Keratinocyte (primary cell): ENCODE measurements at places on chromosomes 7 and 10. TPM values are rescaled to one million over a fixed set of nuclear protein-coding genes. Genes with fewer than 3 reads are reported as not detected.
A peak's percentile ranks its signal among the peaks of the same experiment; 100 is the strongest.

DNA sequence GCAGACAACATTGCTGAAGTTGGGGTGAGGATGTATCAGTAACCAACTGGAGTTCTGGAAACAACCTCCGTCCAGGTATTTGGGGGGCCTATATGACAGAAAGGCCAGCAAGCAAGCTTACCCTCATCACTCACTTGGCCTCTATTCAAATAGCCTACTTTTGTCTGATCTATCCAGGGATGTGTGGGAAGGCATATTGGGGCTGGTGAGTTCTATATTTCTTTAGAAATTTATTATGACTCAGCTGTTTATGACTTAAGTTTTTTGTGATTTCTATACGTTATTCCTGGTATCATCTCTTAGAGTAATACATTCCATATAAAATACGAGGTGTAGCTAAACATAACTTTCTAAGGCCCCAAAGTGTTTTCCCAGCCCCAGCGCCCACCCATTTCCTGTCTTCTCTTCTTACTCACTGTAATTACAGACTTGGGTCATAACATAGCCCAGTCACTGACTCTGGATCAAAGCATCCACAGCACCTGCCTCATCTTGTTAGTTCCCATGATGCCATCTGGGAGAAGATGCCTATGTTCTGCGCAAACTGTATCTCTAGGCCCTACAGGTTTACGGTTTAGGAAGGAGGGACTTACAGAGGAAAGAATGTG lies 18.1 kb downstream of the GARS1 start:
- no peak overlapping the region for H3K27ac ChIP-seq
- H3K4me3 ChIP-seq, result no peak overlapping the region
- H3K4me1 ChIP-seq, result peaks cover 5% of the 10 kb centered on the region

- no peaks in the 10 kb centered on the region for H3K4me1 ChIP-seq
- no peak overlapping the region for H3K27ac ChIP-seq
- no peak for DNase-seq
- H3K27me3 ChIP-seq, result no peaks in the 10 kb centered on the region
- H3K4me3 ChIP-seq, result no peak overlapping the region
- H3K36me3 ChIP-seq, result no peaks in the 10 kb centered on the region
These were observed 361.8 kb downstream of the GATA3 start for GRCh38 chr10:8416192-8416701.

DNA sequence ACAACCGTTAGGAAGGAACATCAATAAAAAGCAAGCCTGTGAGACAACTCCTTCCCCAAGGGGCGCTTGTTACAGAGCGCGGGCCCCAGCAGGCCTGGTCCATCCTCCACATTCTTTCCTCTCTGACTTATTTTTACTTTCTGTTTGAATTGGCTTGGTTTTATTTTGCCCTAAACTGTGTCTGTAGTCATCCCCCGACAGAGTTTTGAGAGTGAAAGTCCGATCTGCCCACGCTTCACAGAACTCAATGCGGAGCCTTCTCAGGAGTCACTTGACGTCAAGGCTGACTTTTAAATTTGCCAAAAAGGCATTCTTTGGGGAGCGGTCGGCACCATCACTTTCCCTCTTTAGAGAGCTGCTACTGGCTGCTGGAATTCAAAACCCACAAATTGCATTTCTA lies 150.1 kb upstream of the KLF6 start:
- peak overlapping the region; percentile 84 for H3K27ac ChIP-seq
- no peaks in the 10 kb centered on the region for H3K36me3 ChIP-seq
- H3K4me3 ChIP-seq, result peak overlapping the region; percentile 63
- no peak for DNase-seq

DNA sequence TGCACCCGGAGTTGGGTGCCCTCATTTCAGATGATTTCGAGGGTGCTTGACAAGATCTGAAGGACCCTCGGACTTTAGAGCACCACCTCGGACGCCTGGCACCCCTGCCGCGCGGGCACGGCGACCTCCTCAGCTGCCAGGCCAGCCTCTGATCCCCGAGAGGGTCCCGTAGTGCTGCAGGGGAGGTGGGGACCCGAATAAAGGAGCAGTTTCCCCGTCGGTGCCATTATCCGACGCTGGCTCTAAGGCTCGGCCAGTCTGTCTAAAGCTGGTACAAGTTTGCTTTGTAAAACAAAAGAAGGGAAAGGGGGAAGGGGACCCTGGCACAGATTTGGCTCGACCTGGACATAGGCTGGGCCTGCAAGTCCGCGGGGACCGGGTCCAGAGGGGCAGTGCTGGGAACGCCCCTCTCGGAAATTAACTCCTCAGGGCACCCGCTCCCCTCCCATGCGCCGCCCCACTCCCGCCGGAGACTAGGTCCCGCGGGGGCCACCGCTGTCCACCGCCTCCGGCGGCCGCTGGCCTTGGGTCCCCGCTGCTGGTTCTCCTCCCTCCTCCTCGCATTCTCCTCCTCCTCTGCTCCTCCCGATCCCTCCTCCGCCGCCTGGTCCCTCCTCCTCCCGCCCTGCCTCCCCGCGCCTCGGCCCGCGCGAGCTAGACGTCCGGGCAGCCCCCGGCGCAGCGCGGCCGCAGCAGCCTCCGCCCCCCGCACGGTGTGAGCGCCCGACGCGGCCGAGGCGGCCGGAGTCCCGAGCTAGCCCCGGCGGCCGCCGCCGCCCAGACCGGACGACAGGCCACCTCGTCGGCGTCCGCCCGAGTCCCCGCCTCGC lies at the start of gene EGFR:
Gene EGFR, plus strand, starts transcription at position 657 of the 830 bp plus-strand sequence. CDS start 261 bp downstream, outside the sequence.
- no peaks in the 10 kb centered on the region for H3K27me3 ChIP-seq
- DNase-seq, result no peak
- H3K4me1 ChIP-seq, result peaks cover 32% of the 10 kb centered on the region
- peaks cover 4% of the 10 kb centered on the region for H3K36me3 ChIP-seq
- H3K4me3 ChIP-seq, result peak within 1 kb of the TSS; percentile 98

WDR86 gene
- polyA plus RNA-seq, result not detected in 3 replicates

KIAA1217 gene
- polyA plus RNA-seq, result 8.0 to 12.6 TPM (median 10.4 TPM) in 3 replicates

ANKRD61 gene
- 0.10 to 0.22 TPM in 2 of 3 replicates, not detected in the other for polyA plus RNA-seq

VAX1 gene
- 0.03 to 0.04 TPM in 2 of 3 replicates, not detected in the other for polyA plus RNA-seq

GRCh38 chr7:875051-875450 lies 1.3 kb upstream of the GET4 start:
- H3K4me1 ChIP-seq, result peaks cover 17% of the 10 kb centered on the region
- DNase-seq, result no peak
- H3K27me3 ChIP-seq, result no peaks in the 10 kb centered on the region
- no peak overlapping the region for H3K27ac ChIP-seq
- H3K36me3 ChIP-seq, result peaks cover 24% of the 10 kb centered on the region
- H3K4me3 ChIP-seq, result no peak overlapping the region

DNA sequence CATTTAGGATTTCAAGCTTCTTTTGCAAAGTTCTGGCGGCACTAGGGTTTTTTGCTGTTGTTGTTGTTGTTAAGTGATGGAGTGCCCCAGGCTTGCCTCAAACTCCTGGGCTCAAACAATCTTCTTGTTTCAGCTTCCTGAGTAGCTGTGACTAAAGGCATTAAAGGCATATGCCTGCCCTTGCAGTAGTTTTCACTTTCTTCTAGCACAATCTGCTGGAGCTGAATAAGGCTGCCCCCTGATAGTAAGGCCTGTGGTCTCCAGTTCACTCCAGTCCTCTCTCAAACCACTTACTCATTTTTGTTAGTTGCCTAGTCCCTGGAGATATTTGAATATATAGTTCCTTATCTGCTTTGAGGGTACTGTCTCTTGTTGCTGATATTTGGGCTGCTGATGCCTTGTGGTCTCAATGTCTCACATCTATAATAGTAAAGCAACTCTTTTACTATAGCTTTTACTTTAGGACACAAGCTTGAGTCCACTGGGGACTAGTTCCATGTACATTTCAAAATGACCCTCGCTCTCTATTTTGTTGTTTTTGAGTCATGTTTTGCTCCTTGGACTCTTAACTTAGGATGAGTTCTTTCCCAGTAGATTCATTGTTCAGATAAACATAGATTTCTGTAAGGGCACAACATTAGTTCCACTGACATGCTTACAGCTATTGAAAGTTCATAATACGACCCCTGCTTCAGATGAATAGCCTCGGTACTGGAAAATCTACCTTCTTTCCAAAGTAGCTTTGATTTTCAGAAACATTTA lies 25.5 kb downstream of the PHF14 start:
- no peak overlapping the region for H3K27ac ChIP-seq
- H3K4me1 ChIP-seq, result no peaks in the 10 kb centered on the region
- no peak for DNase-seq
- no peaks in the 10 kb centered on the region for H3K36me3 ChIP-seq

DNA sequence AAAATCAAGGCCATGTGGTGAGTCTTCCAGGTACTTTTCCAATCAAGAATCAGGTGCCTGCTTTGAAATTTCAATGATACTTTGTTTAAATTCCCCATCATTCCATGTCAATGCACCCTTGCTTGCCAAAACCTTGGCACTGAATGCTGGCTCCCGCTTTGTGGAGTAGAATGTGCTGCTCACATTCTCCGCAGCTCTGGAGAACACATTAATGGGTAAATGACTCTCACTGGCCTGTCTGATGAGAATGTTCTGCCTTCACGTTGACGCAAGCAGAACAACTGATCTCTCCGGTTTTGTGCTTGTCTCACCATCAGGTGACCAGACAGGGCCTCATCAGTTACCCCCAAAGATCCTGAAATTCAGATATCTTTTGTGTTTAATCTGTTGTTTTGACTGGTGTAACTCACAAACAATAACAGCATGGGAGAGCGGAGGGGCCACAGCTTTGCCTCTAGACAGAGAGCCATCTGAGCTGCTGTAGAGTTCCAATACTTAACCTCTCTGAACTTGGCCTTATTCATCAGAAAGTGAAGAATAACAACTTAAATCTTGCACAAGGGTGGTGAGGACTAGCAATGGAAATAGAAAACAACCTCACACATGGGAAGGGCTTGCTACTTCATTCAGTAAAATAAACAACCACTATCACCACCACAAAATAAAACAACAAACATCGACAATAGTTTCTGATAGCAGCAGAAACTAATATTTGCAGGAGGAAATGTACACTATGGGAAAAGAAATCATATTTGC lies 276.9 kb upstream of the IGFBP3 start:
- H3K36me3 ChIP-seq, result no peaks in the 10 kb centered on the region
- H3K4me1 ChIP-seq, result no peaks in the 10 kb centered on the region
- H3K27ac ChIP-seq, result no peak overlapping the region
- no peaks in the 10 kb centered on the region for H3K27me3 ChIP-seq
- H3K4me3 ChIP-seq, result no peak overlapping the region
- no peak for DNase-seq

LIPN gene
- 0.20 to 0.30 TPM in 2 of 3 replicates, not detected in the other for polyA plus RNA-seq

DNA sequence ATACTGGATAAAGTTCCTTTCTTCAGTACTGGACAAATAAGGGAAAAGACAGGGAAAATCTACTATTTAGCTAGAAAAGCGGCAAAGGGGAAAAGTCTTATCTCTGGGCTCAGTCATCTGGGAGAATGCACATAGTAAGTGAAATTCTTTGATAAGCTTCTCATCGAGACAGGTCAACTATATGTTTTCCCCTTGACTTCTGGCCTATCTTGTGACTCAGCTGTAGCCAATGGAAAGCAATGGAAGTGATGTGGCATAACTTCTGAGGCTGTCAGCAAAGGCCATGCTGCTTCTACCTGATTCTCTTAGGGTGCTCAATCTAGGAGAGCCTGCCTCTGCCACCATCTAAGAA lies 91.9 kb downstream of the PCGF5 start:
- no peak overlapping the region for H3K27ac ChIP-seq
- DNase-seq, result no peak
- peaks cover 7% of the 10 kb centered on the region for H3K27me3 ChIP-seq
- no peaks in the 10 kb centered on the region for H3K36me3 ChIP-seq

- no peak for DNase-seq
- H3K36me3 ChIP-seq, result no peaks in the 10 kb centered on the region
- H3K27ac ChIP-seq, result peak overlapping the region; percentile 91
- peak overlapping the region; percentile 85 for H3K4me3 ChIP-seq
These were observed 2.5 kb downstream of the TRIM8 start for GRCh38 chr10:102646610-102647442.

GRCh38 chr7:395643-396042 lies 105.7 kb downstream of the FOXL3 start:
- H3K27me3 ChIP-seq, result no peaks in the 10 kb centered on the region
- no peak for DNase-seq
- H3K36me3 ChIP-seq, result no peaks in the 10 kb centered on the region
- no peak overlapping the region for H3K4me3 ChIP-seq
- H3K27ac ChIP-seq, result no peak overlapping the region
- H3K4me1 ChIP-seq, result peaks cover 12% of the 10 kb centered on the region

GOLGA7B gene
- polyA plus RNA-seq, result 3.6 to 6.8 TPM (median 4.9 TPM) in 3 replicates

MKI67 gene
- polyA plus RNA-seq, result 0.95 to 12.2 TPM (median 10.4 TPM) in 3 replicates

GRCh38 chr10:130901311-130902165 lies 410.0 kb downstream of the TCERG1L start:
- no peak for DNase-seq
- H3K36me3 ChIP-seq, result no peaks in the 10 kb centered on the region
- no peaks in the 10 kb centered on the region for H3K4me1 ChIP-seq
- no peak overlapping the region for H3K4me3 ChIP-seq
- no peaks in the 10 kb centered on the region for H3K27me3 ChIP-seq
- H3K27ac ChIP-seq, result no peak overlapping the region

SCIN gene
- polyA plus RNA-seq, result 0.05 TPM in 1 of 3 replicates, not detected in the others

PKD2L1 gene
- not detected in 3 replicates for polyA plus RNA-seq

GRCh38 chr7:143974459-143974858 lies 19.8 kb downstream of the OR2F1 start:
- no peaks in the 10 kb centered on the region for H3K36me3 ChIP-seq
- no peak overlapping the region for H3K27ac ChIP-seq
- H3K4me3 ChIP-seq, result no peak overlapping the region
- H3K27me3 ChIP-seq, result no peaks in the 10 kb centered on the region

MAT1A gene
- 0.37 to 1.5 TPM (median 0.69 TPM) in 3 replicates for polyA plus RNA-seq

NKX1-2 gene
- 0.89 to 3.6 TPM (median 1.9 TPM) in 3 replicates for polyA plus RNA-seq

CDK1 gene
- polyA plus RNA-seq, result 5.2 to 43.8 TPM (median 19.2 TPM) in 3 replicates

- DNase-seq, result no peak
- H3K27ac ChIP-seq, result no peak overlapping the region
- H3K36me3 ChIP-seq, result no peaks in the 10 kb centered on the region
- no peaks in the 10 kb centered on the region for H3K27me3 ChIP-seq
- no peaks in the 10 kb centered on the region for H3K4me1 ChIP-seq
- H3K4me3 ChIP-seq, result no peak overlapping the region
These were observed 148.0 kb downstream of the TSPAN12 start for GRCh38 chr7:120709972-120710320.

OR6V1 gene
- not detected in 3 replicates for polyA plus RNA-seq

- no peaks in the 10 kb centered on the region for H3K36me3 ChIP-seq
- no peaks in the 10 kb centered on the region for H3K27me3 ChIP-seq
- H3K4me1 ChIP-seq, result no peaks in the 10 kb centered on the region
These were observed 198.4 kb downstream of the PCLO start for GRCh38 chr7:82964150-82964882.

DNA sequence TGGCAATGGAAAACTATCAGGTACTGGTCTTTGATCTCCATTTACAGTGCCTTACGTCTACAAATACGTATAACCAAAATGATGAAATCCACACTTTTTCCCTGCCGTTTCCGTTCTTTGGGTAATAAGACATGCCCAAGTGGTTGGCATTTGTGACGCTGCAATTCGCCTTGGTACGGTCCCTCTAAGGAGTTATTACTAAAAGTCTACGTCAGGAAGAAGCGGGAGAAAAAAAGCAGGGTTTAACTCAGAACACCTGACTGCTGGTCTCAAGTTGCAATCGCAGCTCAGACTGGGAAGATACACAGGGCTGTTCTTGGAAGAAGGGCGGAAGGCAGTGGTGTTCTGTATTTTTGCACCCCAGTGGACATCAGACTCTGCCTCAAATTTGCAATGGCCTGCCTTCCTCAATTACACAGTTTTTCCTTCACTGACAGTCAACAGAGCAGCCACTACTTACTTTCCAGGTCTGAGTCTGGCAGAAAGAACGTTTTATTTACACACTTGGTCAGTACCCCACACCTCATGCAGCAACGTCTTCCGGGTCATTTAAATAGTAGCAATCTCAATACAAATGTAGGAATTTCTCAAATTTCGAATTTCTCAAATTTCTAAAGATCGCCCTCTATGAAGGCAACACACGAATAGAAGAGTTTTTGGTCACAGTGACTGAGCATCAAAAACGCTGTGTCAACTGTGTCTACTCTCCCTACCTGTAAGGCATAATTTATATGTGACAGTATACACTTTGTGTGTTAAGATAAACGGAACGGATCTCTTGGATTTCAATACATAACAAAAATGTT lies 2.1 kb downstream of the BAIAP2L1 start:
- H3K27ac ChIP-seq, result peak overlapping the region; percentile 94
- no peak for DNase-seq
- H3K4me3 ChIP-seq, result peak overlapping the region; percentile 83
- no peaks in the 10 kb centered on the region for H3K36me3 ChIP-seq
- peaks cover 7% of the 10 kb centered on the region for H3K4me1 ChIP-seq
